Osteocyte (in vitro differentiated cells): ENCODE measurements at places on chromosomes 13 and 19. TPM values are rescaled to one million over a fixed set of nuclear protein-coding genes. Genes with fewer than 3 reads are reported as not detected.

DNA sequence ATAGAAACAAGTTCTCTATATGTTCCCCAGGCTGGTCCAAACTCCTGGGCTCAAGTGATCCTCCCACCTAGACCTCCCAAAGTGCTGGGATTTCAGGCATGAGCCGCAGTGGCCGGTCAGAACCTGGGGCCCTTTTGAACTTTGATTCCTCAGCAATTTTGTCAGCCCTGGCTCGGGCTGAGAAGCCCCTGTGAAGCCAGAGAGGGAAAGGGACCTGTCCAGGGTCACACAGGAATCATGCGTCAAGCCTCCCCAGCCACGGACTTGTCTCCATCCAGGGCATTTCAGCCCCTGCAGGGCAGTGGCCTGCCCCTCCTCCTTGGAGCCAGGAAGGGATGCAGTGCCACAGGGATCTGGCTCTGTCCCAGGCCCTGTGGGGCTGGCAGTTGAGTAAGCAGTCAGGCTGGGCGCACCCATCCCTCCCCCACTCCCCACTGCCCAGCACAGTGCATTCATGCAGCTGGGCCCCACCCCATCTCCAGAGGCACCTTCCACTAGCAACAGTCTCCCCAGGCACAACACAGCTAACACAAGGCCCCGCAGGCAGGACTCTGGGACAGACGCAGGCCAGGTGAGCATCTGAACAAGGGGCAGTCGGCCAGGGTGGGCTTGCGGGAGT is at the start of gene CAPS:
TSS of gene CAPS (plus strand) at position 516 of the 619 bp plus-strand sequence. CDS start 153 bp downstream, outside the sequence.
- H3K36me3 ChIP-seq, result peaks cover 14% of the 10 kb centered on the region
- H3K4me3 ChIP-seq, result no peak within 1 kb of the TSS
- peak; percentile 92 for DNase-seq
- H3K27ac ChIP-seq, result peak within 1 kb of the TSS; percentile 85
- H3K4me1 ChIP-seq, result peaks cover 21% of the 10 kb centered on the region

GRCh38 chr19:5220361-5220760 is 120.3 kb downstream of the PTPRS start:
- no peak overlapping the region for H3K4me3 ChIP-seq
- H3K36me3 ChIP-seq, result peaks cover 61% of the 10 kb centered on the region
- no peaks in the 10 kb centered on the region for H3K4me1 ChIP-seq
- H3K27ac ChIP-seq, result no peak overlapping the region

GRCh38 chr13:27667946-27668345 is 46.3 kb downstream of the POLR1D start:
- H3K4me3 ChIP-seq, result no peak overlapping the region
- no peak for DNase-seq
- no peak overlapping the region for H3K27ac ChIP-seq
- H3K36me3 ChIP-seq, result peaks cover 12% of the 10 kb centered on the region
- no peaks in the 10 kb centered on the region for H3K27me3 ChIP-seq

APOE gene
- 151 and 184 TPM in 2 replicates for total RNA-seq

DNA sequence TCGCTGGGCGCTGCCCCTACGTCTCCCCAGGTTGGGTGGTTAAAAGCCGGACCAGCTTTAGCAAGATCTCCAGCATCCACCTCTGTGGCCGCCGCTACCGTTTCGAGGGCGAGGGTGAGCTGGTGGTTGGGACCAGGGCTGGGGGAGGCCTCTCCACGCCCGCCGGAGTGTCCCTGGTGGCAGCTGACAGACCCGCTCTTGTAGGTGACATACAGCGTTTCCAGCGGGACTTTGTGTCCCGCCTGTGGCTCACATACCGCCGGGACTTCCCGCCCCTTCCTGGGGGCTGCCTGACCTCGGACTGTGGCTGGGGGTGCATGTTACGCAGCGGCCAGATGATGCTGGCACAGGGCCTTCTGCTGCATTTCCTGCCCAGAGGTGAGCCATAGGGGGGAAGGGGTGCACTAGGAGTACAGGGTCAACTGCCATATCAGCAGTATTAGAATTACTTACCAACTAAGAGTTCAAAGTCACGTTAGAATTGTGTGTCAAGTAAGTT is 1.1 kb downstream of the ATG4D start:
- peak overlapping the region; percentile 82 for H3K4me3 ChIP-seq
- H3K4me1 ChIP-seq, result peaks cover 12% of the 10 kb centered on the region
- peak overlapping the region; percentile 71 for H3K27ac ChIP-seq
- DNase-seq, result no peak
- peaks cover 2% of the 10 kb centered on the region for H3K36me3 ChIP-seq
- no peaks in the 10 kb centered on the region for H3K27me3 ChIP-seq

CARM1 gene
- total RNA-seq, result 66.7 and 70.8 TPM in 2 replicates

- peaks cover 2% of the 10 kb centered on the region for H3K36me3 ChIP-seq
Measured at GRCh38 chr13:30308548-30308947, 1.2 kb upstream of the KATNAL1 start.

GRCh38 chr13:25489238-25489637 is 117.5 kb downstream of the ATP8A2 start:
- no peak for DNase-seq
- peaks cover 46% of the 10 kb centered on the region for H3K27me3 ChIP-seq
- no peaks in the 10 kb centered on the region for H3K4me1 ChIP-seq
- no peak overlapping the region for H3K27ac ChIP-seq
